ENCODE measurements at places on chromosomes 7 and 10. TPM values are rescaled to one million over a fixed set of nuclear protein-coding genes. Genes with fewer than 3 reads are reported as not detected.
A peak's percentile ranks its signal among the peaks of the same experiment; 100 is the strongest.

ADARB2 gene
- 2.2 TPM for total RNA-seq

DNA sequence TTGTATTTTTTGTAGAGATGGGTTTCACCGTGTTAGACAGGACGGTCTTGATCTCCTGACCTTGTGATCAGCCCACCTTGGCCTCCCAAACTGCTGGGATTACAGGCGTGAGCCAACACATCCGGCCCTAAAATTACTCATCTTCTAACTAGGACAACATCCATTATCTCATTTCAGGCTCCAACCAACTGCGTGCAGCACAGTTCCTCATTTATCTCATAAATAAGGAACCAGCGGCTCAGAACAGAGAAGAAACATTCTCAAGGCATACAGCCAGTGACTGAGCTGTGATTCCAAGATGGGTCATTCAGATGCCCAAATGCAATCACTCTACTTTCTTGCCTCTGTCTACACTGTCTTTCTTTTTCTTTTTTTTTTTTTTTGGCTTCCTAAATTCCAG lies 356.1 kb downstream of the ELMO1 start:
- no peak for DNase-seq

- DNase-seq, result no peak
These were observed 77.4 kb downstream of the SAMD9 start for GRCh38 chr7:93040355-93040754.

- DNase-seq, result no peak
These were observed 187.9 kb downstream of the ZNF365 start for GRCh38 chr10:62562101-62562500.

GRCh38 chr7:43700059-43700501 lies 29.2 kb downstream of the COA1 start:
- no peak for DNase-seq

SPAM1 gene
- not detected for total RNA-seq

DNA sequence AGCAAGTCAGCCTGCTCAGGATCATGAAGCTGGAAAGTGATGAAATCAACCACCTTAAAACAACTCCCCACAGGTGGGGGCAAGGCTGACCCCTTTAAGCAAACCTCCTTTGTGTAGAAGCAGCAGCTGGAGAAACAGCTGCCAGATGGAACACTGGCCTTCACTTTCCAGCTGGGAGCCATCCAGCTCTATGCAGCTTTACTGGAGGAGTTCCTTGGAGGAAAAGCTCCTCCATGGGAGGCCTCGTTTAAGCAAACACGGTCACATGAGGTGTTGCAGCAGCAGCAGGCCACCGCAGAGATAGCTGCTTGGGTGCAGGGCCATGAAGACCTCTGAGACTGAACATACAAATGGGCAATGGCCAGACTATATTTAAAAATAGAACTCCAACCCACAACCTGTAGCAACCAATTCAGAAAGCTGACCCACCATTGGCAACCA lies 13.0 kb upstream of the DLG5 start:
- DNase-seq, result no peak

PHYHIPL gene
- total RNA-seq, result not detected

DNA sequence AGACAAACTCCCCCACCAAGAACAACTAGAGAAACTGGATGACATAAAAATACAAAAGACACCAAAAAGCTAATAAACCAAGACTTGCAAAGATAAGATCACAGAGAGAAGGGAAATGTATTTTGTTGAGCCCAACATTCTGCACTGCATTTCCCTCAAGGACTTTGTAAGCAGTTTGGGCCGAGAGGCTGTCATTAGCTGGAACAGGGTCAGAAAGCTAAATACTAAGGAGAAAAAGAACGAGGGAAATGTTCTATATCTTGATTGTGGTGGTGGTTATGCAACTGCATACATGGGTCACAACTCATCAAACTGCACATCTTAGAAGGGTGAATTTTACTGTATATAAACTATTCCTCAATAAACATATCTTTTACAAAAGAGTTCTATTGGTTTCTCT lies 315.0 kb downstream of the IPMK start:
- no peak for DNase-seq

GRCh38 chr10:48729941-48730457 lies 45.3 kb downstream of the WDFY4 start:
- no peak for DNase-seq

GRCh38 chr10:28925121-28925663 lies 247.9 kb downstream of the BAMBI start:
- DNase-seq, result no peak

GRCh38 chr10:79187121-79187940 lies 118.6 kb downstream of the ZMIZ1 start:
- no peak for DNase-seq

GRCh38 chr10:121130382-121130781 lies 279.2 kb downstream of the WDR11 start:
- no peak for DNase-seq

DNA sequence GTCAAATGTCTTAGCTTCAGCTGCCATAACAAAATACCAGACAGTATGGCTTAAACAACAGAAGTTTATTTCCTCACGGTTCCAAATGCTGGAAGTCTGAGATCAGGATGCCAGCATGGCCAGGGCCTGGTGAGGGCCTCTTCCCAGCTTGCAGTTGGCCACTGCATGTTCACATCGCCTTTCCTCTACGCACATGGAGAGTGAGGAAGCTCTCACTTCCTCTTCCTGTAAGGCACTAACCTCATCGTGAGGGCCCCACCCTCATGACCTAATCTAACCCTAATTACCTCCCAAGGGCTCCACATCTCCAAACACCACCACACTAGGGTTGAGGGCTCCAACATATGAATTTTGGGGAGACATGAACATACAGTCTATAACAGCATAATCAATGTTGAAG lies 14.4 kb downstream of the ZNF33B start:
- DNase-seq, result no peak

DNA sequence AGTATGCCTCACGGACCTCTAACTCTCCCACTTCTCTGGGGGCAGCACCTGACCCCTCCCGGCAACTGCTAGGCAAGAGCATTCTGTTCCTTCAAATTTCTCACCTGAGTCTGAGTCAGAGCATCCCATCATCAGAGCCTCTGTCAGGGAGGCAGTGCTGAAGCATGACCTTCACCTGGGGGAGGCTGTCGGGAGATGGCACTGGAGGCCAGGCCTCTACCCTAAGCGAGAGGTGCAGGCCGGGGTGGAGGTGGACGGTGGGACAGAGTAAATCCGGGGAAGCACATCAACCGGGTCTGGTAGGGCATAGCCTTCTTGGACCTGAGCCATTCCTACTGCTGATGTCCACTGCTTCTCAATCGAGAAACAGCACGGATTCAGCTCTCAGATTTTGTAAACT lies 90.4 kb downstream of the SPAG6 start:
- peak; percentile 21 for DNase-seq

SSC4D gene
- 0.81 TPM for total RNA-seq

GRCh38 chr10:310371-310770 lies 175.1 kb downstream of the ZMYND11 start:
- DNase-seq, result no peak

STEAP1B gene
- total RNA-seq, result not detected

Data from activated CD4-positive, alpha-beta memory T cell treated with anti-CD3 and anti-CD28 coated beads for 36 hours (primary cell).